GM18507 (cell line): ENCODE measurements at places on chromosomes 3 and 15.

GRCh38 chr3:100254168-100254777 is 6.5 kb upstream of the TBC1D23 start:
- DNase-seq = peak; percentile 11

- no peak for DNase-seq
These were observed 2.9 kb upstream of the TMEM266 start for GRCh38 chr15:76056931-76057330.

DNA sequence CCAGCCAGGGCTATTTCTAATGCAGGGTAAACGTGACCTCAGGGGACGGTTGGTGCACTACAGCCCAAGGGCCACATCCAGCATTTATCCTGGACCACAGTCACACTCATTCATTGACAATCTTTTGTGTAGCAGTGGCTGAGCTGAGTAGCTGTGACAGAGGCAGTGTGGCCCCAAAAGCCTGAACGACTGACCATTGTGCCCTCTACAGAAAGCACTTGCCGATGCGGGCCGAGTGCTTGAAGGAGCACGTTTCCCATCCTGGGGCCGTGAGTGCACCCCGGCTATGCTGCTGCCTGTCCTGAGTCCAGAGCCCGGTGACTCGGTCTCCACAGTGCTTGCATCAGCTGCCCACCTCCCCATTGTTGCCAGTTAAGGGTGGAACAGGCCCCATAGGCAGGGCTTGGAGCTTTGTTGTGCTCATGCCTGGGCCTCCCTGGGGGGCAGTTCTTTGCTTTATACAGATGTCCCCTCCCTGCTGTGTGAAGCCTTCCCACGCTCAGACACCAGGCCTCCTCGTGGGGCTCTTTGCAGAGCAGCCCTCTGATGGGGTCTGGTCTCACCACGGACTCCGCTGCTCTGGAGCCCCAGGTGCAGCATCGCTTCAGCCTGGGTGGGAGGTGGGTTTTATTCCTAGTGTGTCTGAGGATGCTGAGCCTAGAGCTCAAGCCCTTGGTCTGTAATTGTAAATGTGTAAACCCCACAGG is 13.0 kb upstream of the SNRPA1 start:
- no peak for DNase-seq

GRCh38 chr3:72224804-72225509 is 440.0 kb upstream of the PROK2 start:
- no peak for DNase-seq

DNA sequence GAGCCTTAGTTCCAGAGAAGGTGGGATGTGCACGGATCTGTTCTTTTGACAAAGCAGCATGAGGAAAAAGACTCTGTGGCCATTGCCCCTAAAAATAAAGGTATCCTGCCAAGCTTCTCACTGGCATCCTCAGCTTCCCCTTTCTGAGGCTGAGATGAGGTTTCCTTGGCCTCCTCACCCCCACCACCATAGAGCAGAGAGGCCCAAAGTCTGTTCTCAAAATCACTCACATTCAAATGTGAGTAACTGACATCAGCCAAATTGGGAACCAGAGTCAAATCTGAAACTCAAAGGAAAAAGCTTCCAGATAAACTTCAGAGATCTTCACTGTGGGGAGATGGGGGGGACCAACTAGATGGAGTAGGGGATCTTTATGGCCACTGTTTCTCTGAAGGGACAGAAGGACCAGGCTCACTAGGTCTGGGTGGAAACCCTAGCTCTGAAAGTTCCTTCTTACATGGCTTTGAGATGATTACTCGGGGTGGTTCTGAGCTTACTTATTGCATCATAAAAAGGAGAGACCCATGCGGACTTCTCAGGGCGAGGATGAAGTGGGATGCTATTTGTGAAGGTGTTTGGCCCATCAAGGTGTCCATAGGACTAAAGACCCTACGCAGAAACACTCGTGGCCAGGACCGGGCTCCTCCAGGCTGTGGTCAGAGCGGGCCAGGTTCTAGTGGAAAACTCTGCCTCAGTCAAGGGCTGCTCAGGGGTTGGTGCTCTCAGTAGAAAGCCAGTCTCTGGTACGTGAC is 61.5 kb upstream of the MEF2A start:
- DNase-seq = no peak

DNA sequence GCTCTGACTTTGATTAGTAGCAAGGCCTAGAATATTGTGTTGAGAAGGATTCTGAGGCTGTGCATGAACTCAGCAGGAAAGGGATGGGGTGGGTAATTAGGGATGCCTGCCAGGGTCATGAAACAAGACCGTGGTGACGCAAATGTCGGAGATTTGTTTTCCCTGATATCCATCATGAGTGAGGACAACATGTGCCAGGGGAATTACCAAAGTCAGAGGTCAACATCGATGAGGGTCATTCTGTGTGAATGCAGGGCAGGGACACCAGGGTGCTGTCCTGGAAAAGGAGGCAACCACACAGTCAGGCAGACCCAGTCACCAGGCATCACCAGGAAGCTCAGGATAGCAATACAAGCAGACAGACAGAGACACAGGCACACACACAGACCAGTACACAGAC is 52.2 kb downstream of the SLCO2A1 start:
- DNase-seq = no peak

GRCh38 chr15:71489570-71489969 is 320.8 kb upstream of the NR2E3 start:
- no peak for DNase-seq

GRCh38 chr15:60673918-60674558 is 195.1 kb upstream of the ICE2 start:
- no peak for DNase-seq

DNA sequence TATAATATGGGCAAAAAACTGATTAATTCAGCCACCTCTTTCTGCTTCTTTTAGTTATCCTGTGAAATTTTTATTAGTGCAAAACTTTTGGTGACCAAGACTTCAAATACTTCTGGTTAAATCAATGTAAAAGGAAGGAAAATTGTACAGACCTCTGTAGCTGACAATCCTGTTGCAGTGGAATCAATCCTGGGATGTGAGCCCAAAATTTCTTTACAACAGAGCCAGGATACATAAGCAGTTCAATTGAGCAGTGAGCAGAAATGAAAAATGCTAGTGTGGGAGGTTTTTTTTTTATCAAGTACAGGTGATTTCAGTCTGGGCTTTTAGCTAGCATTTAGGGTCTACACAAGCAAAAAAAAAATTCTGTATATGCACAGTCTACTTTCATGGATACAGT is 398.0 kb downstream of the OTOL1 start:
- no peak for DNase-seq
